ENCODE measurements at places on chromosomes 1 and 21.

DNA sequence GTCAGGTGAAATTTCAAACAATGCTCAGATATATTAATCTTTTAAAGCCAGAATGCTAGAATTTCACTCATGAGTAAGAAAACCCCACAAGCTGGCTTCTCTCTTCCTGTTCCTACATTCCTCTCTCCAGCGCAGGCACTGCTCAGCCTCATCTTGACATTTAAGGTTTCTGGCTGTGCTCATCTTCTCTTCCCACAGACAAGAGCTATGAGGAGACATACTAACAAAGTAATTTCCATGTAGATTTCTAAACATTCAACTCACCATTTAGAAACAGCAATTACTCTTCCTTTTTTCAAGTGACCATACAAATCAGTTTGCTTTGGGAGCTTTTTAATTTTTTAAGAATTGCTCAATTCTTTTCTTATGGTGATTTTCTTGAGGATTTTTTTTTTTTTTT is 7.8 kb upstream of the LRRC8D start:
- DNase-seq: no peak

GRCh38 chr1:221788466-221788865 is 46.6 kb upstream of the DUSP10 start:
- no peak for DNase-seq

GRCh38 chr1:164731161-164731876 is 172.3 kb downstream of the PBX1 start:
- no peak for DNase-seq

- no peak for DNase-seq
Measured at GRCh38 chr1:159932296-159933285, 7.3 kb upstream of the TAGLN2 start.

- DNase-seq: no peak
Measured at GRCh38 chr1:178704833-178705232, 20.2 kb upstream of the RALGPS2 start.

DNA sequence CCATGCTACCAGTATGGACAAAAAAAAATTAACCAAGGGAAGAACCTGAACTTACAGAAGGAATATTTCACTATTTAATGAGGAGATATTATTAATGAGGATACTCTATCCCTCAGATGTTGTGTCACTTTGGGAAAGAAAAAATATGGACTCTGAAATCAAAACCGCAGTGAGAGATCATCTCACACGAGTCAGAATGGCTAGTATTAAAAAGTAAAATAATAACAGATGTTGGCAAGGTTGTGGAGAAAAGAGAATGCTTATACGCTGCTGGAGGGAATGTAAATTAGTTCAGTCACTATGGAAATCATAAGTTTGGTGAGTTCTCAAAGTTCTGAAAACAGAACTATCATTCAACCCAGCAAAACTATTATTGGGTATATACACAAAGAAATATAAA is 30.9 kb downstream of the TNFSF4 start:
- DNase-seq: no peak

- no peak for DNase-seq
Measured at GRCh38 chr1:178632653-178633052, 92.4 kb upstream of the RALGPS2 start.

DNA sequence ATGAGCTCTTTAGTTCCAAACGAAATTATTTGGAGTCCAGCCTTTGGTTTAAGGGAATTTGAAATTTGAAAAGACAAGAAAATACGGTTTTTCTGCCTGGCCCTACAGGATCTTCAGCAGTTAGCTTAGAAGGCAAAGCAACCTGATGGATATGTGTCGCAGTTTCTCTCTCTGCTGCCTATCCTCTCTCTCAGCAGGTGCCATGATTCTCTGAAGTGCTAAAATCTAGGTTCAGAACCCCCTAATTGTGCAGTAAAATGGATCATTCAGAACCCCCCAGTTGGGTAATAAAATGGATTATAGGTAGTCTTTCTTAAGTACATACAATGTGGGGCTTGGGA is 446 bp upstream of the DEPDC1 start:
- no peak for DNase-seq

GRCh38 chr1:2032737-2033136 is 13.6 kb downstream of the GABRD start:
- DNase-seq: no peak

- DNase-seq: no peak
Measured at GRCh38 chr1:12811409-12811784, 19.8 kb downstream of the PRAMEF11 start.

- no peak for DNase-seq
Measured at GRCh38 chr1:235725434-235725833, 75.8 kb upstream of the GNG4 start.

Data from esophagus squamous epithelium (tissue), 5 donors.